Motor neuron (in vitro differentiated cells): ENCODE measurements at places on chromosomes 2 and 18. TPM values are rescaled to one million over a fixed set of nuclear protein-coding genes. Genes with fewer than 3 reads are reported as not detected.

M1AP gene
- total RNA-seq, result not detected in 2 replicates

MFSD6 gene
- 11.3 and 11.7 TPM in 2 replicates for total RNA-seq

DSG4 gene
- total RNA-seq, result not detected in 2 replicates

LYG2 gene
- not detected in 2 replicates for total RNA-seq

VWC2L gene
- total RNA-seq, result 0.23 and 0.31 TPM in 2 replicates

KANSL1L gene
- 14.2 and 17.2 TPM in 2 replicates for total RNA-seq

TNFAIP6 gene
- total RNA-seq, result 7.0 and 7.9 TPM in 2 replicates
